ENCODE measurements at places on chromosomes 6 and 20. TPM values are rescaled to one million over a fixed set of nuclear protein-coding genes. Genes with fewer than 3 reads are reported as not detected.
A peak's percentile ranks its signal among the peaks of the same experiment; 100 is the strongest.

- DNase-seq: peak; percentile 26
Observed at GRCh38 chr20:22404419-22405170, 179.8 kb downstream of the FOXA2 start.

GRCh38 chr6:105484238-105485161 lies 81.6 kb upstream of the PREP start:
- peak; percentile 82 for DNase-seq

DNA sequence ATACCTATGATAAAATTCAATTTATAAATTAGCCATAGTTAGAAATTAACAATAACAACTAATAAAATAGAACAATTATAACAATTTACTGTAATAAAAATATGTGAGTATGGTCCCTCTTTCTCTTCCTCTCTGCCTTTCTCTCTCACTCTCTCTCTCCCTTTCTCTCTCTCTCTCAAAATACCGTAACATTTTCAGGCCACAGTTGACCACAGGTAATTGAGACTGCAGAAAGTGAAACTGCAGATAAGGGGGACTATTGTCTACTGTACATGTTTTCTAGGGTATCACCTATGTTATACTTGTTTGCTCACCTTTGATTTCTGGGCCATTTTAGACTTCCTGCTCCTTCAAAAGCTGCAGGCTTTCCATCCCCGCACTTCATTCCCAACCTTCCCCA lies 46.8 kb downstream of the LY86 start:
- DNase-seq: no peak

DNA sequence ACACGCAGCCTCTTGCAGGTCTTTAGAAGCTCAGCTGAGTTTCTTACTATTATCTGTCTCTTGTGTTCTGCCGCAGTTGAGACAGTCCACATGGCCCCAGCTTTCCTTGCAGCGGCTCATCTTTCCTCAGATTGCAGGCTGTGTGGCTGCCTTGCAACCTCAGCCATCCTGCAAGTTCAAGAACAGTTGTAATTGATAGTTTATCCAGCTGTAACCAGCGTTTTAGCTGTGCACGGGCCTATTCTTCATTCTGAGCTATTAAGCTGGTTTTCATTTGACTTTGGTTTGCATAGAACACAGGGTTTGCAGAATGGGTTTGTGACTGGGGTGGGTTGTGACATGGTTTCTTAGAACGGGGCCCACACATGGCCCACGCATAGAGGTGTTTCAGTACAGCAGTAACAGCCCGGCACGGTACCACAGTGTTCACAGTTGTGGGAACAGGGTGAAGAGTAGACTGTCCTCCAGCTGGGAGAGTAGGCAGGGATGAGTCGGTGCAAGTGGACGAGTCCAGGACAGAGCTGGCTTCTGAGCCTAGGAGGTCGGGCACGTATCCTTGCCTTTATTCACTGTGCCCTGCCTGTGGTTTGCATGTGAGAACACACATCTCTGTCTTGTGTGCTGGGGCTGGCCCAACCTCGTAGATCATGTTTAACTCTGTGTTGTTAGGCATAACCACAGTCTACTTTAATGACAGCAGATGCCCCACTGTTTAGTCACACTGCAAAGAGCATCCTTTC lies 89.2 kb downstream of the RPP40 start:
- DNase-seq: peak; percentile 75

DNA sequence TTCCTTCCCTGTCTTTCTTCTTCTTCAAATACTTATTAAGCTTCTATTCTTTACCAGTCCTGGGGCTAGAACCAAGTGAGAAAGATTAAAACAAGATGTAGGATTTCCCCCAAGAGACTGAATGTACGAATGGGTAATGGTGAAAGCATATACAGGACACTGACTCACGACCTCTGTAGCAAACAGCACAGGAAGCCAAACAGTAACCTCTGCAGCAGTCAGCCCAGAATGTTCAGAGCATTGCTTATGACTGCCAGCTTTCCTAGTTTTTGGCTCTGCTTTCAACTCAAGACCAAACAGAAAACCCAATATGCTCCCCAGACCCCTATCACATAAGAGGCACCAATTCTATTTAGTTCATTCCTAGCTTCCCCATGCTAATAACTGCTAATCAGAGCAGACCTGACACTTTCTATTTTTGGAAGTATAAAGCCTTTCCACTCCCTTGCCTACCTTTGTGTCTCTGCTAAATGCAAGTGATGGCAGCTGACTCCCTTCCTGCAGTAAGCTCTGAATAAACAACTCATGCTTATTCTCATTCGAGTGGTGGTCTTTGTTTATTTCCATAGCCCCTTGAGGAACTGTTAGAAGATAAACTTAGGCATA lies 690.6 kb downstream of the EPM2A start:
- DNase-seq: peak; percentile 10

DNA sequence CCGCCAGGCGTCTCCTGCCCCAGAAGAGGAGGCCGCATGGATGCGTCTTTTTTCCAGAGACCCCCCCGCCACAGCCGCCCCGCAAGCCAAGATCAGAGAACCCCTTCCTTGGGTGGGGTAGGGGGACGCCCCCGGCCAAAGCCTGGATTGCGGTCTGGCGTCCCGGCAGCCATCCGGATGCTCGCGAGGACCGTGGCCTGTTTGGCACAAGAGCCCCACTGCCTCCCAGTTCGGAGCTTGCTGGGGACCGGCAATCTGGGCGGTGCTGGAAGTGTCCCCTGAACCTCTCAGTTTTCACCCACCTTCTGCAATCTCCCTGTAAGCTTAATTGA lies 924 bp downstream of the FAM162B start:
- no peak for DNase-seq

DNA sequence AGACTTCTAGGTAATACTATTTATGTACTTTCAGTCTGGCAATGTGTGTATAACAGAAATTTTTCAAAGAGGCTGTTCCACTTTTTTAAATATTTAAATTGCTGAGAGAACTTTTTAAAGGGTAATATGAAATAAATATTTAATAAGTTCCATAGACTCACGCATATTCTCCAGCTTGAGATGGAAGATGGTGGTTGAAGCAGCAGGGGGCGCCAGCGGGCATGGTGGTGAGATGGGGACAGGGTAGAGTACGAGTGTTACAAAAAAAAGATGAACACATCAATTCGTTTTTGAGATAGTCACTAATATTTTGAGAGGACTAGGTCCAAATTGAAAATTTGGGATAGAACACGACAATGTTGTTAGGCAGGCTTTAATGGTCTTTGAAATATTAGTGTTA lies 68.4 kb downstream of the RSPO3 start:
- DNase-seq: no peak

- DNase-seq: no peak
Observed at GRCh38 chr20:39269493-39270217, 307.5 kb downstream of the DHX35 start.

DNA sequence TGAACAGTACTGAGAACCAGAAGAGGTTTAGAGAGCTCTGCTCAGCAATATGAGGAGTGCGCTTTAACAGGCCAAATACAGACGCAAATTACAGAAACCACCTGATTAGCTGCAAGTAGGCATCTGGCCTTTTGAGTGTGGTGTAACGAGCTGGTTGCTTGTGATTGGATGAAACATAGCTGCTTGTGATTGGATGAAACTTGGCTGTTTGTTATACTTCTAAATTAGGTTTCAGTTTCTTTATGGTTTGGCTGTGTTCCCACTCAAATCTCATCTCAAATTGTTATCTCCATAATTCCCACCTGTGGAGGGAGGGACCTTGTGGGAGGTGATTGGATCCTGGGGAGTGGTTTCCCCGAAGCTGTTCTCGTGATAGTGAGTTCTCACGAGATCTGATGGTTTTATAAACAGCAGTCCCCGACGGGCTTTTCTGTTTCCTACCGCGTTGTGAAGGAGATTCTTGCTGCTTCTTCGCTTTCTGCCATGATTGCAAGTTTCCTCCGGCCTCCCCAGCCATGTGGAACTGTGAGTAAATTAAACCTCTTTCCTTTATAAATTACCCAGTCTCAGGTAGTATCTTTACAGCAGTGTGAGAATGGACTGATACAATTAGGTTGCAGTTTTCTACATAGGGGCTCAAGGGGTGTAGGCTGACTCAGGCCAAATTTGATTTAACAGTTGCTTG lies 655.9 kb upstream of the MAN1A1 start:
- DNase-seq: peak; percentile 0

DNA sequence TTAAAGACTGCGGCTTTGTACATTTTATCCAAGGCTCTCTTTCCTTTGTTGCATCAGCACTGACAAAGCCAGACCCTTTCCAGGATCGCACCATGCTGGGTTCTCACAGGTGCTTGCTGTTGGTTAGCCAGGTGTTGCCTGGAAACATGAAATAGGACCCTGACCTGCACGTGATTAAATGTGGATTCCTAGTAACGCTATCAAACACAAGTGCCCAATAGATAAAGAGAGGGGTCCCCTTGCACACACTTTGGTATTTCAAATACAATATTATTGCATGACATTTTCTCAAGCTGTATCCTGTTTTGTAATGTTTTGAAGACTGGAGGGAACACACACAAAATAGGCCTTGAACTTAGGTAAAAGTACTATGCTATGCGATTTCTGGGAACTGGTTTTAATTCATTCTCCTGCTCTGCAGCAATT lies 73.3 kb downstream of the AKAP12 start:
- DNase-seq: no peak

The CFAP61 gene
- 2.1 TPM for total RNA-seq

The SCGN gene
- not detected for total RNA-seq

The RPP21 gene
- 24.6 TPM for total RNA-seq

The EEF1A2 gene
- total RNA-seq: 456 TPM

All from myocyte (in vitro differentiated cells).